ENCODE measurements at places on chromosomes 4 and X.

- no peak for DNase-seq
Observed at GRCh38 chrX:6644411-6644810, 109.5 kb upstream of the VCX3A start.

GRCh38 chr4:148288448-148288847 is 153.8 kb downstream of the NR3C2 start:
- no peak for DNase-seq

DNA sequence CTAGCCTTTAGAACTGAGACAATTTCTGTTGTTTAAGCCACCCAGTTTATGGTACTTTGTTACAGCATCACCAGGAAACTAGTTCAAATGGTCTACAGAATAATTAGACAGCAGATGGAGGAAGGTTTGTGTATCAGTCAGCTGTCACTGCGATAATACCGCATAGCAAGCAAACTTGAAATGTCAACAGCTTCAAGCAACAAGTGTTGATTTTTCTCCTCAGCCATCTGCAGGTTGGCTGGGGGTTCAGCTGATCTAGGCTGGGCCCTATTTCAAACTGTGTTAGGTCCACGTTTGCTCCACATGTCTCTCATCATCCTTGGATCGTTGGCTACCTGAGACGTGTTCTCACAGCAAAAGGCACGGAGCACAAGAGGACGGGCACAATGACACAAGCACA is 19.2 kb upstream of the PHEX start:
- DNase-seq = no peak

- peak; percentile 71 for DNase-seq
Observed at GRCh38 chr4:170089668-170090351, at the start of gene AADAT. AADAT (minus strand) TSS chr4:170089956; CDS start chr4:170089690, 266 bp downstream.

GRCh38 chr4:732911-733630 is 27.4 kb downstream of the PCGF3 start:
- DNase-seq = no peak

DNA sequence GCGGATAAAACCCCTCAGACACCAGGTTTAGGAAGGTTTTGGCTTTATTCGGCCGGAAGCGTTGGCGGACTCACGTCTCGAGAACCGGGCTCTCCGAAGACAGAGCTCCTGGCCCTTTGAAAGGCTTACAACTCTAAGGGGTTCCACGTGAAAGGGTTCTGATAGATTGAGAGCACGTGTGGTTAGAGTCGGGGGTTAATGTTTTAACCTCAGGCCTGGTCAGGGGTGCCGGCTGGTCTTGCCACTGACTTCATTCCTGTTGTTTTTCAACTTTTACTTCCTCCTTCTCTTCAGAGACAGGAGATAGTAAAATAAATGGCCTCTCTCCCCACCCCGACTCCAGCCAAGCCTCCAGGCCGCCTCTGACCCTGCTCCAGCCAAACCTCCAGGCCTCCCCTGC is 4.7 kb upstream of the ASMT start:
- DNase-seq = no peak

DNA sequence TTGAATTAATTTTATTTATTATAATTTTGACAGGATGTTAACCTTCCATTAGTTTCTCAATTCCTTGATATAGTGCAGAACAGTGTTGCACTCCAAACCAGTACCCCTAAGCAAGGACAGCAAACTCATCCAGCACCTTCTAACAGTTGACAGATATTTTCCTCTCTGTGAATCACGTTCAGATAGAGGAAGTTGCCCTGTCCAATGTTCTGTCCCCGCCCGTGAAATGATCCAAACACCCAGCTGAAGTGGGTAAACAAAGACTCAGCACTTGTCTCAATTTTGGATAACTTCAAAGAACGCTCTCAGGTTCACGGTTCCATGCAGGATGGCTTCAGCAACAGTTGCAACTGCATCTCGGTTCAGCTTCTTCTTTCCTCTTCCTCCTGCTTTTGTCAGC is 1240.0 kb upstream of the ADGRL3 start:
- no peak for DNase-seq

DNA sequence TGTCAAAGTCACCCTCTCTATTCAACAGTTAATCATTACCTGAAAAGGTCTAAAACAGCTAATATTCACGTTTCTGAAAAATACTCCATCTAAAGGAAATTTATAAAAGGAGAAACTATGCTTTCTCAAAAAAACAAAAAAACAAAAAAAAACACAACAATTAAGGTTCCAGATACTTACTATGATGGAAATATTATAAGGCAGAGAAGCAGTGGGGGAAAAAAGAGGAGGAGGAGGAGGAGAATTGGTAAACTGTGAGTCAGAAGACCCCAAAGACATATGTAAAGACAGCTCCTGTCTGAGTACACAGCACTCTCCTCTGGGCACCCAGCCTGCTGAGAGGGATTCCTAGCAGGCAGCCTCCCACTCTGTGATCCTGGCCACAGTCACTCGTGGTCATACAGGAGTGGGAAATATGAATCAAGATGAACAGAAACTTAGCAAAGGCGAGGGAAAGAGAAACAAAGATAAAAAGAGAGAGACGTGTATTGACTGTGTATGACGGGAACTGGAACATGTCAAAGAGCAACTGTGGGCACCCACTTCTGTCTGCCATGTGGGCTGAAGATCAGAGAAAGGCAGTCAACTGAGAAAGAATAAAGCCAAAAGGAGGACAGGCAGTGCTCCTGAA is 12.5 kb downstream of the KLHL15 start:
- no peak for DNase-seq

- DNase-seq = no peak
Observed at GRCh38 chrX:119028733-119029330, 44.0 kb upstream of the CT47C1 start.

- peak; percentile 50 for DNase-seq
Observed at GRCh38 chr4:25484243-25484721, 107.2 kb downstream of the ANAPC4 start.

DNA sequence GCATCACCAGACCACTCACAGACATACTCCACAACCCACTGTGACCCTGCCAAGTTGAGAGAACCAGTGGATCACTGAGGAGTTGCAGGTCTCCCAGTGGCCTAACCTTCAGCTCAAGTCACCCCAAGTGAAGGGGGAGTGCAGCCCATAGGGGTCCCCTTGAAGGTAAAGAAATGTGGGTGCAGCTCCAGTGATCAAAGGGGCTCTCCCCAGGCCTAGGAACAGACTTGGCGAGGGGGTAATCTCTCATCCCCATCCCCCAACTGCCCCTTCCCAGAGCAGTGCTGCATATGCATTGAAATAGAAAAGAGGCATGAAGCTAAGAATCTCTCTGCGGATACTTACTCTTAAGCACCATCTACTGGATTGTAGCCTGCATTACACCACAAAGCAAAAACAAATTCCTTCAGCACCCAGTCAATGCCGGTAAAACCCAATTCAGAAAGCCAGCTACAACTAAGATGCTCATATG is 27.0 kb downstream of the MAGEE1 start:
- DNase-seq = peak; percentile 0

- DNase-seq = no peak
Observed at GRCh38 chrX:68870357-68870756, 41.5 kb downstream of the EFNB1 start.

- DNase-seq = peak; percentile 83
Observed at GRCh38 chrX:39645178-39645895, 452.4 kb downstream of the BCOR start.

- DNase-seq = no peak
Observed at GRCh38 chrX:1475481-1475880, 22.8 kb upstream of the ASMTL start.

- no peak for DNase-seq
Observed at GRCh38 chrX:69018416-69019072, 146.7 kb downstream of the PJA1 start.

DNA sequence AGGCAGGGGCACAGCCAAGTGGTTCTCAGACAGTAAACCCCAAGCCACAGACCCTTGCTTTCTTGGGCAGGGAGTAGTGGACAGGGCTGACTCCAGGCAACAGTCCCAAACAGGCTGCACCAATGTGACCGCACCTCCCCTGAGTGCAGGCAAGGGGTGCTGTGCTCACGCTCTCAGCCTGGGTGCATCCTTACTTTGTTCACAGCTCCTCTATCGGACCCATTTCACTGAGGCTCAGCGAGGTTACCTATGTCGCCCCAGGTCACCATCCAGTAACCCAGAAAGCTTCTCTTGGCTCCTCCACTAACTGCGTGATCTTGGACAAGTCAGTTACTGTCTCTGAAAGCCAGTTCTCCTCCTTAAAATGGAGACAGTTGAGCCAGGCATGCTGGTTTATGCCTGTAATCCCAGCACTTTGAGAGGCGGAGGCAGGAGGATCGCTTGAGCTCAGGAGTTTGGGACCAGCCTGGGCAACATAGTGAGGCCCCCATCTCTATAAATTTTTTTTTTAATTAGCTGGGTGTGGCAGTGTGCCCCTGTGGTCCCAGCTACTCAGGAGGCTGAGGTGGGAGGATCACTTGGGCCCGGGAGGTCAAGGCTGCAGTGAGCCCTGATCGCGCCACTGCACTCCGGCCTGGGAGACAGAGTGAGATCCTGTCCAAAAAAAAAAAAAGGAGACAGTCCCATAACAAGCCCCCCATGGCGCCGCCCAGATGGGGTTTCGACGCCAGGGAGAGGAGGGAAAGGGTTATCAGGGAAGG is 823 bp upstream of the MAN2B2 start:
- DNase-seq = no peak

DNA sequence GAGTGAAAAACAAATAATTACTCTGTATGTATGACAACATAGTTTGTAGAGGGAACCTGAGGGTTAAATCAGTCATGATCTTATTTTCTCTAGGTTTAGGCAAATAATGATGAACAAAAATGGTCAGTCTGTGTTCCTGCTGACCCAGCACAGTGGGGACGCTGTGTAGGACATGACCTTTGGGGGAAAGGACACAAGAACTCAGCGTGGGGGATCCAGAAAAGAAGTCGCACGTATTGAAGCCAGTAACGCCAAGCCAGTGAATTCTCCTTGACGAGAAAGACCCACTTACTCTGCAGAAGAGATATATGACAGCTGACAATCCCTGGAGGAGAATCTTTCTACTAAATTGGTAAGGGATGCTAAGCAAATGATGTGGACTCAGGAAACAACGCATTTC is 36.6 kb downstream of the HELT start:
- no peak for DNase-seq

DNA sequence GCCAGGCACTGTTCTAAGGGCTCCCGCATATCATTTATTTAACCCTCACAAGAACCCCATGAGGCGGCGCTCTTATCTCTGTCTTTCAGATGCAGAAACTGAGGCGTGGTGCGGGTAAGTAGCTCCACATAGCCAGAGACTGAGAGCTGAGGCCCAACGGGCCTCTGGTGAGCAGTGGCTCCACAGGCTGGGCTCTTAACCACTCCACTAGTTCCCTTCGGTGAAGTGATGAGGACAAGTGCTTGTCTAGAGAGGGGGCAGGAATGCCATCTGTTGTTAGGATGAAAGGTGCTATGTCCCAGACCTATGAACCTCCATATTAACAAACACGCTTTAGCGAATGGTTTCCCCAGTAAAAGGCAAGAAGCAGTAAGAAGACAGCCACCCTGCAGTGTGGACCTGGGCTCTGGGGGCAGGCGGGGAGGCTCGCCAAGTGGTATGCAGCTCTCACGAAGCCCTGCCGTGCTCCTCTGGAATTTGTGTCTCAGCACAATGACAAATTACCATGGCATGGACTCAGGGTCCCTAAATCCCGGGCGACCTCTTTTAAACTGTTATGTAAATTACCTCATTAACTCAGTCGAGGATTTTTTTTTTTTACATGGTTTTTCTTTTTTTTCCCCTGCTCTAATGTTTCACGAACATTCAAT is 20.9 kb upstream of the S100G start:
- peak; percentile 40 for DNase-seq

DNA sequence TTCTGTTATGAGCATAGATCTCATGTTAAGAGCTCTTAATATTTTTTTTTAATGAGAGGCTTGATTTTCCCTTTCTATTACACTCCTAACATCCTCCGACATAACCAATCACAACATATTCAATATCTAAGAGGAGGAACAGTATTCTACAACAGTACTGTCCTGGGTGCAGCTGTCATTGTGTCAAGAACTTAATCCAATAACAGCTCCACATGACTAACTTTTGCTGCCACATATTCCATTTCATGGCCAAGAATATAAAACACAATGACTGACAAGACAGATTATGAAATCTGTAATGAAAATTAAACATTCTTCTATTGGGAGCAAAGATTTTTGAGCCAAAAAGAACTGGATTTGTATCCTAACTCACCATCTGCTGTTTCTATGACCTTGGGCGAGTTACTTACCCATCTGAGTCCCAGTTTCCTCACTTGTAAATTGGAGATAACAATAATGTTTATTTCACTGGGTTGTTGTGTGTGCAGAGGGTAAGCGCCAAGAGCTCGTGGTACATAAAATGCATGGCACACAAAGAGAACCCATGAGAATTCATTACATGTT is 405.6 kb downstream of the SPRY1 start:
- no peak for DNase-seq

- no peak for DNase-seq
Observed at GRCh38 chr4:140497747-140498636, at the start of gene MGAT4D. MGAT4D (minus strand) TSS chr4:140498293; CDS start chr4:140498222, 71 bp downstream.

DNA sequence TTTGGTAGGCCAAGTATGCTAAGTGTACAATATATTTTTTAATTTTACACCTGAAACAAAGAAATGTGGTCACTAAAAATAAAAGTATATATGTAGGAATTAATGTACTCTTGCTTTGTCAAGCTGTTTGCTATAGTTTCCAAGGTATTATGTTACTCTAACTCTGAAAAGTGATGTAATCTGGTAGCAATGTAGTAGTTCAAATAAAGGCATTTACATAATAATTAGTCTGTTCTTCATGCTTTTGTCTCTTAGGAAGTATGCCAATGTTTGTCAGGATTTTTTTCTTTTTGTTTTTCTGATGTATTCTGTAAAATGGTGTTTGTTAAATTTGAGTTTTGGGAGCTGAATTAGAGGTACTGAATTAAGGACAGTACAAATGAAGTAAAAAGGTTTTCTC is 89.5 kb downstream of the PLS3 start:
- no peak for DNase-seq

DNA sequence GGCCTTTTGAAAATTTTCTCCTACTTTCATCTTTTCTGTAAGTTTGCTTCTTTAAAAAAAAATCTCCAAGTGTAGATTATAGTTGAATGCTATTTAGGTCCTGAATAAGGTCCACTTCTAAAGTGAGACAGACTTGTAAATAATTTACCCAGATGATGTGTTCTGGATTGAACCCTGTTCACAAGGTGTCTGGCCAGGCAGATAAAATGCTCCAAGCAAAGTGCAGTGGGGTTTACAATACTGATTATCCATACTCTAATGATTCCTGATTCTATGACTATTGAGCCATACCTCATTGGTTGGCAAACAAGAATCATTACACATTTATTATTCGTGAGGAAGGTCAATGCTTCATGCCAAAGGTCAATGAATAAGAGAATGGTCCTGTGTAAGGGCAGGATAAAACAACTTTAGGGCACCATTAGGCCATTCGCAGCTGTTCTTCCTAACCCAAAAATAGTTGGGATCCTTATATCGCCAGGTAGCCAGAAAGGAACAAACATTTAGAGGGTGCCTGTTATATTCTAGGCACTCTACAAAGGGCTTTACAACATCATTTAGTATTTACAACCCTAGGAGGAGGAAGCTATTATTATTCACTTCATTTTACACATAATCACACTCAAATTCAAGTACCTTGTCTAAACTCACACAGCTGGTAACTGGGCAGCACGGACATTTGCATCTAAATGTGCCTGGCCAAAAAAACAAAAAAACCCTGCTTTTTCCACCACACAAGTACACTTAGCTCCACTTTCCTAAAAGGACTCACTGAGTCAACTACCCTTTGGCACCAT is 18.6 kb upstream of the SAT1 start:
- no peak for DNase-seq

GRCh38 chr4:47213971-47214370 is 182.6 kb downstream of the GABRB1 start:
- DNase-seq = peak; percentile 96

GRCh38 chr4:183967266-183967665 is 62.2 kb downstream of the STOX2 start:
- no peak for DNase-seq
